ENCODE measurements at places on chromosomes 16 and 17. TPM values are rescaled to one million over a fixed set of nuclear protein-coding genes. Genes with fewer than 3 reads are reported as not detected.

DNA sequence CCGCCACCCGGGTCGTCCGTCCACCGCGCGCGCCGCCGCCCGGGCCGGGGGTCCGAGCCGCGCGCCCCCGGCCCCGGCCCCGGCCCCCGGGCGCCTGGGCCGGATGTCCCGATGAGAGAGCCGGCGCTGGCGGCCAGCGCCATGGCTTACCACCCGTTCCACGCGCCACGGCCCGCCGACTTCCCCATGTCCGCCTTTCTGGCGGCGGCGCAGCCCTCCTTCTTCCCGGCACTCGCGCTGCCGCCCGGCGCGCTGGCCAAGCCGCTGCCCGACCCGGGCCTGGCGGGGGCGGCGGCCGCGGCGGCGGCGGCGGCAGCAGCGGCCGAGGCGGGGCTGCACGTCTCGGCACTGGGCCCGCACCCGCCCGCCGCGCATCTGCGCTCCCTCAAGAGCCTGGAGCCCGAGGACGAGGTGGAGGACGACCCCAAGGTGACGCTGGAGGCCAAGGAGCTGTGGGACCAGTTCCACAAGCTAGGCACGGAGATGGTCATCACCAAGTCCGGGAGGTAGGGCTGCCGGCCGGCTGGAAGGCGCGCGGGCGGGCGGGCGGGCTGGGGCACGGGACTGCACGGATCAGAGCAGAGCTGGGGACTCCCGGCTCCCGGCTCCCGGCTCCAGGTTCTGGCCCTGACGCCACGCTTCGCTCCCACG, 548 bp downstream of the TBX2 start:
- DNase-seq, result no peak

The NPTX1 gene
- polyA plus RNA-seq, result not detected

- no peak for DNase-seq
Observed at GRCh38 chr16:11047057-11047456, 102.7 kb downstream of the CLEC16A start.

DNA sequence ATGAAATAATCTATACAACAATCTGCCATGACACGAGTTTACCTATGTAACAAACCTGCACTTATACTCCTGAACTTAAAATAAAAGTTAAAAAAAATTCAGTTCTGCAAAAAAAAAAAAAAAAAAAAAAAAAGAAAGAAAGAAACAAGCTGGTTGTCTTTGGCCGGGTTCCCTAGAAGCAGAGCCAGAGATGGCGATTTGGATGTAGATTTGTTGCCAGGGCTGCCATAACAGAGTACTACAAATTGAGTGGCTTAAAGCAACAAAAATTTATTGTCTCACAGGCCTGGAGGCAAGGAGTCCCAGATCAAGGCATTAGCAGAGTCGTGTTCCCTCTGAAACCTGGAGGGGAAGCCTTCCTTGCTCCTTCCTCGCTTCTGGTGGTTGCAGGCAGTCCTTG, 20.4 kb downstream of the SYT17 start:
- no peak for DNase-seq

GRCh38 chr17:2435862-2436261, 35.0 kb upstream of the MNT start:
- DNase-seq, result no peak

DNA sequence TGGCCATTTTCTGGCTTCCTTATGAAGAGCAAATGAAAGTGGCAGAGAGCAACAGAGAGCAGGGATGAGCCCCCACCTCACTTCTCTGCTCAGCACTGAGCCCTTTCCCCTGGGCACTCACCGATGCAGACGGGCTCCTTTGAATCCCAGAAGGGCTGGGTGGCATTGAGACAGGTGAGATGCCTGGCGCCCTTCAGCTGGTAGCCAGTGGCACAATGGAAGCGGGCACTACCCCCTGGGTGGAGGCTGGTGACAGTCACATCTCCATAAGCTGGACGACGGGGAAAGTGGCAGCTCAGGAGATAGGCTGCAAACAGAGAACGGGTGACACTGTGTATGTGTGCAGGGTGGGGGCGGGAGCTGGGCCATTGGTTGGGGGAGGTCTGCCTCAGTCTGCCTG, 12.5 kb upstream of the PHF12 start:
- no peak for DNase-seq

The C1QL1 gene
- polyA plus RNA-seq, result not detected

The TP53TG3 gene
- polyA plus RNA-seq, result not detected
